Stimulated activated CD8-positive, alpha-beta memory T cell treated with anti-CD3 and anti-CD28 coated beads, Interleukin-2, amount 100 ng/mL, for 48 hours (primary cell): ENCODE measurements at places on chromosomes 1 and 21.

DNA sequence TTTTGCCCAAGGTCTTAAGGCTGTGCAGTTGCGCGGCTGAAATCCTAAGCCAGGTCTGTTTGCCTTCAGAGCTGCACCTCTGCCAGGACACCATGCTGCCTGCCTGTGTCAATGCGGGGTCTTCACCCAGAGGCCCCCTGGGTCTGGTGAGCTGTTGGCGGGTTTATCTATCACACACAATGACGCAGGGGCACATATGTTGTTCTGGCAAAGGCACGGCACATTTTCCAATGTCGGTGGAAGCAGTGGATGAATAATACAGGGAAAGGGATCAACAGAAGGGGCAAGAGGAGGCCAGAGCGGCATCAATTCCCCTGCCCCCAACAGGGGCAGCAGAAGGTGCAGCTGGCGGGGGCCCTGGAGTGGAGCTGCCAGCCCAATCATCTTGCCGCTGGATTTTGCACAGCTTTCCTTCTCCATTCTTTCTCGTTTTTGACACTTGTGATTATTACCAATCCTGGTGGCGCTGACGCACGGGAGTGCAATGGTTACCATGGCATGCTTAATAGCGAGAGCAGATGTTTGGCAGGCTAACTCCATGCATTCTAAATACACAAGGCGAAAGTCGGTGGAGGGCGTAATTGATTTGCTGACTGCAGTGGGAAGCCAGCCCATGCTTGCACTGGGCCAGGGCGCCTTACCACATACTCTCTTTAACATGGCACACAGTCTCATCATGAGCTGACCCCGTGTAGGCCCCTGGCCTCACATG lies 45.8 kb upstream of the CYP2J2 start:
- DNase-seq = no peak

GRCh38 chr1:46735708-46736324 lies 16.9 kb upstream of the EFCAB14 start:
- DNase-seq = no peak

DNA sequence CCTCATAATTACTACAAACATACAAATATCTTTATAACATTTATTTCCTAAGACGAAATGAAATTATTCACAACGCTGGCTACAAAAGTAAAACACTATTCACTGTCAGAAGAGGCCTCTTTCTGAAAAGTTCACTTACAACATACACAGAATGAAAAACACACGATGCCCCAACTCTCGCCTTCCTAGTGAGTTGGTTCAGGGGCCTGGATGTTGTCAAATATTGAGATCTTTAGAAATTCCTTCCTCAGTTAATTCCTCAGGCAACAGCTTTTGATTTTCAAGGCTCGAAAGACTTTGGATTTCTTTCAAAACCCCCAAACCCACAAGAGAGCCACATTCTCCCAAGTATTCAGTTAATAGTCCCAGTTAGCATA lies 14.2 kb upstream of the KCNE1 start:
- no peak for DNase-seq

DNA sequence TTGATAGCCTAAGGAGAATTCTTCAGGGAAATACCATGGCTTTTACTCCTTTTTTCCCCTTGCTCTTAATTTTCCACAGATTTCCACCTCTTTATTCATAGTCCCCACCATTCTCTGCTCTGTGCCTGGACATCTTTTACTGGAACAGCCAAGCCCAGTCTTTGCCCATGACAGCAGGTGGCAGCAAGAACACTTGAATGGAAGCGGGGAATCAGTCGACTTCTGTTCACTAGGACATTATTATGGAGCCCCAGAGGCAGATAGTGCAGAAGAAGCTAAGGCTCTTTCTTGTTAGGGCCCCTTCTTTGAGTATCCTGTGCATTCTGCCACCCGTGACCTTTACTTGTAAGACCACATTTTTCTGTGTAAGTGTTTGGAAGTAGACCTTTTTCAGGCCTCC lies 6.3 kb downstream of the OR14I1 start:
- DNase-seq = no peak
